ENCODE measurements at places on chromosomes 7 and 10.

GRCh38 chr7:64515781-64516180 is 47.1 kb downstream of the ZNF680 start:
- DNase-seq = no peak

GRCh38 chr10:133359972-133360610 is 2.3 kb upstream of the FUOM start:
- no peak for DNase-seq

DNA sequence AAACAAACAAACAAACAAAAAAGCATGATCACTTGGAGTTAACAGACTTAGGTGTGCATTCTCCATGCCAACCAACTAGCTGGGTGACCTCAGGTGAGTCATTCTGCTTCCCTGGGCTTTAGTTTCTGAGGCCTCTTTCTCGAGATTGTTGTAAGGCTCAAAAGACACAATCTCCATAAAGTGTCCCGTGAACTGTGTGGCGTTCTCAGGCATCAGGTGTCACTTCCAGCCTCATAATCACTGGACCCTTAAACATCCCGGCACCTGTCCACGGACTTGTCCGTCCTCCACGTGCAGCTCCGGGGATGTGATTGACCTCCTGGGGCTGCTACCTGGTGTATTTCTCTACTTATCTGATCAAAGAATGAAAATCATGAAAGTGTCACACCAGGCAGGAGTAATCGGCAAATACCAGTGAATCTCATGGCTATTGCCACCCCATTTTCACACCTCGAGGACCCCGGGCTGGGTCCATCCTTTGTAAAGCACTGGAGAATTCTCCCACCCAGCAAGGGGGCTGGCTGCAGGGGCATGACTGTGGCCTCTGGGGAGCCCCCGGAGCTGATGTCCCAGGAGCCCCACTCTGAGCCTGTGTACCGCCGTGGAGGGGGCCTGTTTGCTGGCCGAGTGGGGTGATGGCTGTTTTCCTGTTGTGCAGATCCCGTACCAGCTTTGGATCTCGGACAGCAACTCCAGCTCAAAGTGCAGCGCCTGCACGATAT is 189.8 kb upstream of the SH2B2 start:
- no peak for DNase-seq

DNA sequence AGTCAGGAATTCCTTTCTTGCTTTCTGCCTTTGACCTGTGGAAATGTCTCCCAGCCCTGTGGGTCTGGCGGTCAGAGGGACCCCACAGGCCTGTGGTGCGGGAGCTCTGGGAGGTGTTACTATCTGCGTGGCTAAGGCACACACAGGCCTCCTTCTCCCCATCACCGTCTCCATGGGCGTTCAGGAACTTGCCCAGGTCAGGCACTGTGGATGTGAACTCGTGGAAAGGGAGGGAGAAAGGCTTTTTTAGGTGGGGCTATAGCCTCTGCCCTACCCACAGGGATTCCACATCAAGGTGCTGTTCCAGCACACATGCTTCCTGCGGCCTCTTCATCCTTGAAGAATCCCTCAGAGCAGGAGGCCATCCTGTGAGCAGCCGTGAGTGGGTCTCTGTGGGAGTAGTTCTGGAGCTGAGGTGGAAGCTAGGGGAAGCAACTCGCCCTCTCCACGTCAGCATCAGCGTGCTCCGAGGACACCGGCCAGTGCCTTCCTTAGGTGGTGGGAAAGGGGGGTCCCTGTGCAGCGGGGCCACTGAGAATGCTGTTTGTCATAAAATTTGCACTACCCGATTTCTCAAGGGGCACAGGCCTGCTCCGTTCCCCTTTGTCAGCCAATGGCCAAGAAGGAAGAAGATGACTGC is 7.5 kb upstream of the ATP6V0E2 start:
- DNase-seq = no peak

- no peak for DNase-seq
Observed at GRCh38 chr7:30604901-30605300, 10.2 kb downstream of the GARS1 start.

DNA sequence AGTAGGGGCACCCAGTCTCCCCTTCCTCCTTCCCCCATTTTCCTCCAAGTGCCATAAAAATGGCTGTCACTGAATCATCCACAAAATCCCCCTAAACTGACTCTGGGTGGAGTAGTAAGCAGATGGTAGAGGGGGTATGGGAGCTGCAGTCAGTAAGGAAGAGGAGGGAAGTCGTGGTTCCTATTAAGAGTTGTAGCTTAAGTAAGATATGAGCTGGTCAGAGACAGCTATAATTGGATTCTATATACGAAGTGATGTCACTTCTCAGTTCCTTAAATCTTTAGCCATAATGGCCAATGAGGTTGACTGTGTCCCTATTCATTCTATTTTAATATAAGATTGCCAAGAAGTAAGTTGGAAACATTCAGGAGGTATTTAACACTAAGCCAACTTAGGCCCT is 131.7 kb downstream of the SLC16A9 start:
- no peak for DNase-seq

DNA sequence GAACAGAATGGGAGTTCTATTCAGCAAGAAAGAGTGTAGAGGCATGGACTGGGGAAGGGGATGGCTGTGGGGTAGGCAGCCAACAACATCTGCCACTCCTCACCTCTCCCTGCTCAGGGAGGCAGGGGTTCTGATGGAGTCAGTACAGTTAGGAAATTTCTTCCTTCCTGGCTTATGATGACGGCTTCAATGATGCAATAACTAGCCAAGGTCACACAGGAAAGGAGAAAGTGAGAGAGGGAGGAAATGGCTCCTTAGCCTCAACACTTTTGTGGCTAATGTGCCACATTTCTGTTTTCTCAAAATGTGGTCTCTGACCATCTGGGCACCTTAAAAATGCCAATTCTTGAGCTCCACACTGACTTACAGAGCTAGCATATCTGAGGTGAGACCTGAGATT is 79.3 kb upstream of the PDZD8 start:
- DNase-seq = no peak

DNA sequence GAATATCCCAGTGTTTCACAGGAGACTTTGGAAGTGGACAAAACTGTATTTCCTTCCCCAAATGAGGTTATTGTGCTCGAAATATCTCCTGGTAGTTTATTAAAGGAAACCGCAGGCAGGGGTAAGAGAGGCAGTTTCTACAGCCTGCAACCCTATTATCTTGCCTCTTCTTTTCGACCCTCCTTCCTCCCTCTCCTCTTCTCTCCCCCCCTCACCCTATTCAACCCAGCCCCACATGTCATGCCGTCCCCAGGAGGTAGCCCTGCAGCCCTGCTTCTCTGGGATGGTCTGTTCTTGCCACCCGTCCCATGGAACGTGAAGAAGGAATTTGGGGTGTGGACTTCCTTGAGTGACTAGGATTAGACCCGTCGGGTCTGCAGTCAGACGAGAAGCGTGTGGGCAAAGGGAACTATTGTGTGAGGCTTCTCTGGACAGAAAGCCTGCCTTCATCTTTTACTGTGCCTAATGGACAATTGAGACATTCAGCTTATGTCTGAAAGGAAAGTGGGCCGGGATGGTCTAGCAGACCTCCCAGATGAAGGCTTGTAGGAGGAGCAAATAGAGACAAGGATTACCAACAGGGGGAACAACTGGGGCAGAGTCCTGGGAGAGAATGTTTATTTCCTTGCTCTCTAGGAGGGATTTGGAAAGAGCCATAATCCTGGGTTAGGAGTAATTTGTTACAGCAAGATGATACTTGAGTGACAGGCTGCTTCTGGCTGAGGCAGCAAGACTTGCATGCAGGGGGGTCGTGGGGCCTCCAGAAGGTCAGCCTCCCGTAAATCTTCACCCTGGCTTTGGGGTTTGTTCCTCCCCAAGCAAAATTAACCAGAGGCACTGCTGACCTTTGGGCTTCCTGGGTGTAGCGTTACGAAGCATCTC is 77.8 kb downstream of the TCF7L2 start:
- no peak for DNase-seq

- no peak for DNase-seq
Observed at GRCh38 chr10:84291384-84291783, 37.0 kb upstream of the CCSER2 start.

- DNase-seq = peak; percentile 19
Observed at GRCh38 chr7:23893942-23894891, 184.2 kb downstream of the STK31 start.

- DNase-seq = no peak
Observed at GRCh38 chr10:29709484-29710002, 74.8 kb upstream of the SVIL start.

DNA sequence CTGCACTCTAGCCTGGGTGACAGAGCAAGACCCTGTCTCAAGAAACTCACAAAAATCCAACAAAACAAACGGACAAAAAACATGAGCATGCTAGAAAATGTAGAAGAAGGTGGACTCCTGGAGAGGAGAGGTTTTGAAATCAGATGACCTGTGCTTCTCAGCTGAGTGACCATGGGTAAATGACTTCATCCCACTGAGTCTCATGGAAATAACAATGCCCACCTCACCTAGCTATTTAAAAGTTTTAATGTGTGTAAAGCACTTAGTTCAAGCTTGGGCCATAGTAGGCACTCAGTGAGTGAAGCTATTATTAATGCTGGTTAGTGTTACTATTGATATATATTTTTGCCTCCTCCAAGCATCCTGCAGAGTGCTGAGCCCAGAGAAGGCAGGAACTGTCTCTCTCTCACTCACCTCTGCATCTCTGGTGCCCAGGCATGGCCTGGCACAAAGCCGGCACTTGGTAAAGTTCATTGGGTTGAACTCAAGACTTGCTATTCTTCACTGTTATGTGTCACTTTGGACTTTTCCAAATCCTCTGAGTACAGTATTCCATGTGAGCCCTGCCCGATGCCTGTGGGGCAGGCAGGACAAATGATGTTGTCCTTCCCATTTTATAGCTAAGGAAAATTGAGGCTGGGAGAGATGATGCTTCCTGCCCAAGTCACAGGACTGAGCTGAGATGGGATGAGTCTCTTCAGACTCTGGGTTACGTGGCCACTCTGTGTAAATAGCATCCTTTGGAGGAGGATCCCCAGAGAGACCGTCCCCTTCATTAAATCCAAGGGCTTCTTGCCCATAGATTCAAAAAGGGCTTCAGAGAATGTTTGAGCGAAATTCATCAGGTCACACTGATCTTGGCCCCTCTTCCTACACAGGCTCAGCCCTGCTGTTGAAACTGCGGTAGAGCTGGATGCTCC is 81.4 kb upstream of the EMX2 start:
- DNase-seq = no peak

DNA sequence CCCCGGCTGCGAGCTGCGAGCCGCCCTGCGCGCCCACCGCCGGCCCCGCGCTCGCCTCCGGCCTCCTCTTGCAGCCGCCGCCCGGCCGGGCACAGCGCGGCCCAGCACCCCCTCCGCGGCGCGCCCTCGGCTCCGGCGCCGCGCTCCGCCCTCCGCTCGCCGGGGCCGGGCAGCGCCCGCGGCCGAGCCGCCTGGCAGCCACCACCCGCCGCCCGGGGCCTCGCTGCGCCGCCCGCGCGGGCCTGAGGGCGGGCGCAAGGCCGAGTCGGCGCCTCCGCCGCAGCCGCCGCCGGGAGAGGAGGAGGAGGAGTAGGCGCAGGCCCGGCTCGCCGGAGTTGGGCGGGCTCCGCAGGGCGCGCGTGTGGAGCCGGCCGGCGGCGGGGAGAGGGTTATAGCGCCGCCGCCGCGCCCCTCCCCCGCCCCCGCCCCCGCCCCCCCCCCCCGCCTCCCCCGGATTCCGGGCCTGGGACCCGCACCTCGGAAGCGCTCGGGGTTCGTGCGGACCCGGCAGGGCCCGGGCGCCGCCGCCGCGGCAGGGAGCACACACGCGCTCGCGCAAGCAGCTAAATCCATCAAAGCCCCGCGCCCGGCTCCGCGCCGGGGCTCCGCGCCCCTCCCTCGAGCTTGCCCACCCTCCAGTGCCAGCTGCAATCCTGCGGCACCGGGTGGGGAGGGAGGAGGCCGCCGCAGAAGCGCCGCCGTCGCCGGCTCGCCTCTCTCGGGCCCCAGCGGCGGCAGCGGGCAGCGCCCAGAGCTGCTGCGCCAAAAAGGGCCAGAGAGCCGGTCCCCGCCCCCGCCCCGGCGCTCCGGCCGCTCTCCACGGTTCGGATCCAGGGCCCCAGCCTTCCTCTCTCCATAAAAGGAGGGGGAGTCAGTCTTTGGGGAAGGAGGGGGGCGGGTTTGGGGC is at the start of gene PDGFA:
Gene PDGFA, minus strand, starts transcription at position 363 of the 907 bp plus-strand sequence. CDS start 845 bp downstream, outside the sequence.
- no peak for DNase-seq

DNA sequence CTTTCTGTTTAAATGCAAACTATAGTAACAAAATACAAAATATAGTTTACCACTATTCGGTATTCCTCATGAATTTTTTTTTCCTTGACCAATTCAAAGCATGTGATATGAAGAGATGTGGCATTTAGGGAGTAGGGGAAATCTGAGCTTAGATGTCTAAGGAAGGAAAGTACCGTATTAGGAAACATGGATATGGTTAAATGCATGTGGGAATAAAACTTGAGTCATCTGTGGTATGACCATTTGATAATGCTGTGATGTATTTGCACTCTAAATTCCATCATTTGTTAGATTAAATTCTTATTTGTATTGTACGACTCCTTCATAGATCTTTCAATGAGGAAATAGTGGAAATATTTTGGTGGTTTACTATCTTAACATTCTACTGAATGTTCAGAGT is 19.7 kb downstream of the AHR start:
- DNase-seq = no peak

GRCh38 chr7:14425559-14425958 is 436.1 kb upstream of the ETV1 start:
- DNase-seq = no peak

GRCh38 chr7:18468795-18469194 is 26.8 kb upstream of the HDAC9 start:
- no peak for DNase-seq

DNA sequence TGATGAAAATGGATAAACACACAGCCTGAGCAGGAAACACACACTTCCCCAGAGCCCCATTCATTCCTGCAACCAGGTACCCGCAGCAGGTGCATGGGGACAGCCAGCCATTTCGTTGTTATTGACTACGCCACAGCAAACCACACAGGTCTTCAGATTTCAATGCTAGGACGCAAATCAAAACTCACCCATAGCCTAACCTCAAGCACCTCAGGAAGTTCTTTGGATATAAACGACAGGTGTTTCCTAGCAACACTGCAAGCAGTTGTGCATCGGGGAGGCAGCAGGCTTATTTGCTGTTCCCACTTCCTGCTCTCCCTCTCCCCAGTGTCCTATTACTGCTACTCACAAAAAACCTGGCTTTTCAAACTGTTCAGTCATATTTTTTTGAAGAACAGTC is 176.5 kb upstream of the FRMD4A start:
- DNase-seq = no peak

- no peak for DNase-seq
Observed at GRCh38 chr7:67620216-67620933, 623.7 kb downstream of the TYW1 start.

DNA sequence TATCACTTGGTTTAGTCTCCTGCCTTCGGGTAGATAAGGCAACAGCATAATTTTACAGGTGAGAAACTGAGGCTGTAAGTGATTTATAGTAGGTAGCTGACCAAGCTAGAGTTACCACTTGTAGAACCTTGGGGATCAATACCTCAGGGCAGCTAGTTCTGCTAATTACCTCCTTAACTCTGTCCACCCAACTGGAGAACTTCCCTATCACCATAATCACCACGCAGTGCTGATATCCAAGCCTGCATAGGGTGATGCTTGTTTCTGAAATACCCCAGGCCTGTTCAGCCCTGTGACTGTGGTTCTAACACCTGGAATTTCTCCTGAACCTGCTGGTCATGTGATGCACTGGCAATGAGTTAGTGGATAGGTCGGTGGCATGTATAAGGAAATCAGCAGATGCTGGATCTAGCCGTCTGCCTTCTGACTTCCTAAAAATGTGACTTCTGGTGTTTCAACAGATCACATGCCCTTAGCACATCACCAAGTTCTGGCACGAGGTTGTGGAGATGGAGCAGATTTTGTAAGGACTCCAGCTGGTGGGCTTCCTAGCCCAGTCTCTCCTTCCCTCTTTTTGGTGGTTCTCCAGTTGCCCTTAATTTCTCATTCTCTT is 15.3 kb downstream of the PLAU start:
- no peak for DNase-seq

All from stimulated activated CD8-positive, alpha-beta memory T cell treated with anti-CD3 and anti-CD28 coated beads, Interleukin-4, amount 100 ng/mL, for 24 hours (primary cell).